MCF 10A (cell line): ENCODE measurements at places on chromosomes 1 and 21.

- H3K4me1 ChIP-seq = peaks cover 45% of the 10 kb centered on the region
- DNase-seq = no peak
- H3K27ac ChIP-seq = no peak overlapping the region
- H3K27me3 ChIP-seq = no peaks in the 10 kb centered on the region
Observed at GRCh38 chr21:43190544-43190943, 21.7 kb downstream of the CRYAA start.

- DNase-seq = peak; percentile 38
- H3K36me3 ChIP-seq = no peaks in the 10 kb centered on the region
- no peak overlapping the region for H3K4me3 ChIP-seq
- peaks cover 17% of the 10 kb centered on the region for H3K27me3 ChIP-seq
Observed at GRCh38 chr1:209692296-209692695, 12.3 kb upstream of the HSD11B1 start.

GRCh38 chr1:14625996-14626395 lies 27.5 kb downstream of the KAZN start:
- no peak for DNase-seq
- H3K36me3 ChIP-seq = no peaks in the 10 kb centered on the region
- H3K4me3 ChIP-seq = no peak overlapping the region

GRCh38 chr1:18939398-18940302 lies 16.8 kb downstream of the IFFO2 start:
- H3K4me3 ChIP-seq = no peak overlapping the region
- H3K36me3 ChIP-seq = peaks cover 4% of the 10 kb centered on the region
- peak; percentile 24 for DNase-seq
- peaks cover 24% of the 10 kb centered on the region for H3K4me1 ChIP-seq

- H3K27ac ChIP-seq = no peak overlapping the region
- H3K27me3 ChIP-seq = no peaks in the 10 kb centered on the region
- no peaks in the 10 kb centered on the region for H3K36me3 ChIP-seq
- no peak for DNase-seq
- H3K4me3 ChIP-seq = no peak overlapping the region
Observed at GRCh38 chr1:44602634-44603628, 71.3 kb downstream of the TMEM53 start.

GRCh38 chr1:78490861-78491450 lies at the start of gene PTGFR:
Gene PTGFR, plus strand, starts transcription at chr1:78490974. Its CDS starts 1,770 bp downstream, at chr1:78492744.
- H3K27me3 ChIP-seq = no peaks in the 10 kb centered on the region
- peak; percentile 70 for DNase-seq
- H3K27ac ChIP-seq = no peak within 1 kb of the TSS
- peak within 1 kb of the TSS; percentile 94 for H3K4me3 ChIP-seq
- H3K36me3 ChIP-seq = peaks cover 27% of the 10 kb centered on the region

- peaks cover 71% of the 10 kb centered on the region for H3K27me3 ChIP-seq
- H3K36me3 ChIP-seq = peaks cover 12% of the 10 kb centered on the region
- H3K27ac ChIP-seq = no peak overlapping the region
- H3K4me1 ChIP-seq = no peaks in the 10 kb centered on the region
Observed at GRCh38 chr1:184820218-184820750, 65.6 kb upstream of the EDEM3 start.

DNA sequence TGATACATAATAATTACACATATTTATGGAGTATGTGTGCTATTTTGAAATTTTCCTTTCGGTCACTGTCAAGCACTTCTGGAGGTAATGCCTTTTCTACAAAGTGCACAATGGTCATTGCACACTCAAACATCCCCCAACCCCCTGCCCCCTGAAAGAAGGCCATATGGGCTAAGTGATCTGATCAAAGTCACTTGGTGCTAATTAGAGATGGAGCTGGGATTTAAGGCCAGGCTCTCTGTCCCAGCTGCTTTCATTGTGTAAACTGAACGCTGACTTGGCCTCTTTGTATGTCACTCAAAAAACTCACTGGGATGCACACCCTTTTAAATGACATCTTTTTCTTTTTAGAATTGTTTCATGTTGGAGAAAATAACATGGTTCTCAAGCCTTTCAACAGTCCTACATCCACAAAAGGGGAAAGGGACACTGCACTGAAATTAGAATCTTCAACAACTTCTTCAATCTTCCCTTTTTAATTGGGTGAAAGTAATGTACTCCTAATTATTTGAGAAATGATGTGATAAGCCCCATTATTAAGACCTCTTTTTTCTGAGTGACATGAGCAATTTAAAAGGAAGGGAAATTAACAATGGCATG lies 149.2 kb downstream of the ST6GALNAC5 start:
- no peaks in the 10 kb centered on the region for H3K4me1 ChIP-seq
- no peak overlapping the region for H3K27ac ChIP-seq
- no peaks in the 10 kb centered on the region for H3K27me3 ChIP-seq
- no peak overlapping the region for H3K4me3 ChIP-seq
- H3K36me3 ChIP-seq = no peaks in the 10 kb centered on the region
- no peak for DNase-seq

DNA sequence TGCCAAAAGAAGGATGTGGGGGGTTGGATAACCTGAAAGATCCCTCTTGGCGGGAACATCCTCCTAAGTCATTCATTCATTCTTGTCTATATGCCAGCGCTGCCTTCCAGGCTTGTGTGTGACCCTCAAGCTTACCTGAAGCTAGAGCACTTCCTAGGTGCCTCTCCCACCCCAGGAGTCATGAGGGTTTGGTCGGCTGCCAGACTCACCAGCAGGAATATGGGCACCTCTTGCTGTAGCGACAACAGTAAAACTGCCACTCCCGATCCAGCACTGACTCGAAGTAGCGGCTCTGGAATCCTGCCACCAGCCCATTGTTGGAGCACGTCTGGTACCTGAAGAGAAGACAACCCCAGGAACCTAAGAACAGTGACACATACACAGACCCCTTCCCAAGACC lies 15.0 kb downstream of the DPT start:
- H3K4me3 ChIP-seq = no peak overlapping the region
- no peaks in the 10 kb centered on the region for H3K27me3 ChIP-seq
- peak; percentile 58 for DNase-seq
- H3K4me1 ChIP-seq = peaks cover 37% of the 10 kb centered on the region
- no peak overlapping the region for H3K27ac ChIP-seq
- no peaks in the 10 kb centered on the region for H3K36me3 ChIP-seq

DNA sequence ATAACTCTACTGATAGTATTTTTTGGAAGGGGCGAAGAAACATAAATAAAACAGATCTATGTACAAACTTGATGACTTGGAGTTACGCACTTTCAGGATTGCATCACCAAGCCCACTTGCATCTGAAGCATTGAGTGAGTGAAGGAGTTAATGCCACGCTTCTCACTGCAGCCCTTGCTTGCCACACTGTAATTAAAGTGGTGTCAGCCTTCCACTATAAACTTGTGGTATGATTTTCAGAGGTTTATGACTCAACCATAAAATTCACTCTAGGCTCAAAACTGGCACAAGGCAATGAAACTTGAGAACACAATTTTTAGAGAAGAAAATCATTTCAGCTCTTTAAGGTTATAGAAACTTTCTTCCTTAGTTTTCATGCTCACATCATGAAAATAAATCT lies 93.9 kb upstream of the PRMT6 start:
- no peaks in the 10 kb centered on the region for H3K4me1 ChIP-seq
- H3K4me3 ChIP-seq = no peak overlapping the region
- no peak overlapping the region for H3K27ac ChIP-seq

- no peak overlapping the region for H3K4me3 ChIP-seq
- peak overlapping the region; percentile 37 for H3K27ac ChIP-seq
- H3K36me3 ChIP-seq = peaks cover 6% of the 10 kb centered on the region
- no peaks in the 10 kb centered on the region for H3K27me3 ChIP-seq
- H3K4me1 ChIP-seq = peaks cover 28% of the 10 kb centered on the region
Observed at GRCh38 chr1:232593717-232594502, 36.0 kb downstream of the SIPA1L2 start.

GRCh38 chr1:117097443-117097842 lies 24.1 kb downstream of the TRIM45 start:
- DNase-seq = no peak
- H3K36me3 ChIP-seq = peaks cover 47% of the 10 kb centered on the region
- no peaks in the 10 kb centered on the region for H3K27me3 ChIP-seq
- H3K4me3 ChIP-seq = no peak overlapping the region
- H3K4me1 ChIP-seq = peaks cover 36% of the 10 kb centered on the region

DNA sequence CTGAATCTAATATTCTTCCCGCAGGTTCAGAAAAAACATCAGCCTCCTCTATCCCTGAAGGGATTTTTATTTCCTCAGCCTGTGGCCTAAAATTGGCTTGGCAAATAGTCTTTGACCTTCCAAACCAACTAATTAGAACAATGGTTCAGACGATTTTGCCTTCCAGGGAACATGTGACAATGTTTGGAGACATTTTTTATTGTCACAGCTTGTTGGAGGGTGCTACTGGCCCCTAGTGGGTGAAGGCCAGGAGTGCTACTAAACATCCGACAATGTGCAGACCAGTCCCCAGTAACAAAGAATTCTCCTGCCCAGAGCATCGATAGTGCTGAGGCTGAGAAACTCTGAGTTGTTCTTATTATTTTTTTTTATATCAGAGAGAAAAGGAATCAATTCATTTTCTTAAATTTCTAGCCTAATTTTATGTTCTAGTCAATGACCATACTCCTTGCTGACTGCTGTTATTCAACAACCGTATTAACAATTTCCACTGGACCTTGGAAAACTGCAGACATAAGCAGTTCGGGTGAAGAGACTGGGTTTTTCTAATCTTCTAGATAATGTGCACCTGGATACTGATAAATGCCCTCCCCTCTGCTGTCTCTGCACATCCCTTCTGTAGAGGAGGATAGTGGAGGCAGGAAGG lies 280.7 kb downstream of the LMX1A start:
- no peak overlapping the region for H3K27ac ChIP-seq
- DNase-seq = peak; percentile 46
- no peak overlapping the region for H3K4me3 ChIP-seq
- no peaks in the 10 kb centered on the region for H3K36me3 ChIP-seq
- H3K27me3 ChIP-seq = no peaks in the 10 kb centered on the region

DNA sequence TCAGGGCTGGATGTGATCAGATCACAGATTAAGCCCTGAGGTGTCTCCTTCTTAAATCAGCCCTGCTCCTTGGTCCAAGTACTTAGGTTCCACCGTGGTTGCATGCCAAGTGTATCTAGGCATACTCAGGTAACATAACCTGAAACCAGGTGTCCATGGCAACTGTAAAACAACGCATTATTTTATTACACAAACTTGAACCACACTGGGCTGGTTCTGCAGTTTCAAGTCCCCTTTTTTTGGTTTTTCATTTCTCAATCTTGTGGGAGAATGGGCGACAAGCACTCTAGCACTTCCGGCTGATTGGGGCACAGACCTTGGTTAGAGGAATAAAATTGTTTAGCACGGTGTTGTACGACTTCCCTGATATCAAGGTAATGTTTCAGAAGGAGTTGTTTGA lies 65.2 kb downstream of the GBP6 start:
- H3K27me3 ChIP-seq = no peaks in the 10 kb centered on the region
- no peak overlapping the region for H3K27ac ChIP-seq
- H3K4me1 ChIP-seq = no peaks in the 10 kb centered on the region
- DNase-seq = no peak

GRCh38 chr21:17451364-17451891 lies 61.4 kb upstream of the CXADR start:
- H3K4me3 ChIP-seq = peak overlapping the region; percentile 1
- no peak overlapping the region for H3K27ac ChIP-seq
- H3K4me1 ChIP-seq = peaks cover 13% of the 10 kb centered on the region
- no peaks in the 10 kb centered on the region for H3K27me3 ChIP-seq

- H3K36me3 ChIP-seq = no peaks in the 10 kb centered on the region
- no peak overlapping the region for H3K4me3 ChIP-seq
- no peak for DNase-seq
- peak overlapping the region; percentile 32 for H3K27ac ChIP-seq
- no peaks in the 10 kb centered on the region for H3K27me3 ChIP-seq
Observed at GRCh38 chr1:116496898-116497297, 73.9 kb downstream of the CD58 start.

- H3K4me3 ChIP-seq = no peak overlapping the region
- H3K27me3 ChIP-seq = no peaks in the 10 kb centered on the region
- DNase-seq = no peak
- no peaks in the 10 kb centered on the region for H3K4me1 ChIP-seq
- no peaks in the 10 kb centered on the region for H3K36me3 ChIP-seq
- H3K27ac ChIP-seq = no peak overlapping the region
Observed at GRCh38 chr1:239367196-239367810, 19.1 kb upstream of the CHRM3 start.

GRCh38 chr1:29730623-29731022 lies 494.3 kb downstream of the PTPRU start:
- DNase-seq = no peak
- H3K27ac ChIP-seq = no peak overlapping the region
- H3K36me3 ChIP-seq = no peaks in the 10 kb centered on the region
- no peaks in the 10 kb centered on the region for H3K4me1 ChIP-seq
- H3K27me3 ChIP-seq = peaks cover 9% of the 10 kb centered on the region
- no peak overlapping the region for H3K4me3 ChIP-seq

- peaks cover 13% of the 10 kb centered on the region for H3K4me1 ChIP-seq
- H3K36me3 ChIP-seq = no peaks in the 10 kb centered on the region
- H3K27me3 ChIP-seq = peaks cover 19% of the 10 kb centered on the region
- peak; percentile 81 for DNase-seq
Observed at GRCh38 chr1:160376525-160377131, 9.8 kb downstream of the NHLH1 start.

- no peaks in the 10 kb centered on the region for H3K27me3 ChIP-seq
- H3K27ac ChIP-seq = no peak overlapping the region
- no peaks in the 10 kb centered on the region for H3K4me1 ChIP-seq
- DNase-seq = no peak
Observed at GRCh38 chr1:199167460-199167859, 528.6 kb downstream of the PTPRC start.

DNA sequence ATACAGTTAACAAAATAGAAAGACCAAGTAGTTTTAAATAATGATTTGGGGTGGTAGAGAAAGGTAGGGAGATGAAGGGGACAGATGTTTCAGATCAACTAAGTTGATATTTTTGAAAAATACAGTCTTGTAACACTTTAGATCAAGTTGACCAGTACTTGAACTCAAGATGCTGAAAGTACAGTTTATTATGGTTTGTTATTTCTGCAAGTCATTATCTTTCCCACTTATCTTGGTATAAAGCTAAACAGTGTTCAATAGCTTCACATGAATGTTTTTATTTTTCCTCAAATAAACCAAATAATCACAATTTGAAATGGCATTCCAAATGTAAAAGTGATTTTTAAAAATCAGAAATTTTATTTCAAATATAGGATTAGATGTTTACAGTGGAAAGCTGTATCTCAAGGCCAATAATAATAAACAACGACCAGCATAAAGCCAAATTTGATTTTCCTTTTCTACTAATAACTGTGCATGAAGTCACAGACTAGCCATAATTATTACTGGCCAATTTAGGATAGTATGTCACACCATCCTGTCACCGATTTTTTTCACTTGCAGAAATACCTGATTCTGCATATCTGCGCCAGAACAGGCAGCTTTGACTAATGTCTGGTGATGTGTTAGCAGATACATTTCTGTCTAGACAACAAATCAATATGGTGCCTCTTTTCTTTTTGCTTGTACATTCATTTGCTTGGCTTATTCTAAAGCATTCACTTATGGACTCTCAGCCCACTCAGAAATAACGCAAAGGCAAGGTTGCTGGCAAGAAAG lies 320.2 kb downstream of the TM2D1 start:
- H3K4me1 ChIP-seq = no peaks in the 10 kb centered on the region
- peaks cover 33% of the 10 kb centered on the region for H3K36me3 ChIP-seq
- H3K4me3 ChIP-seq = no peak overlapping the region
- no peak for DNase-seq
- peak overlapping the region; percentile 31 for H3K27ac ChIP-seq
- no peaks in the 10 kb centered on the region for H3K27me3 ChIP-seq

GRCh38 chr1:167541003-167541402 lies 12.6 kb downstream of the CREG1 start:
- no peaks in the 10 kb centered on the region for H3K27me3 ChIP-seq

GRCh38 chr1:174676856-174677255 lies 229.1 kb downstream of the GPR52 start:
- H3K4me1 ChIP-seq = no peaks in the 10 kb centered on the region
- no peak overlapping the region for H3K27ac ChIP-seq
- H3K27me3 ChIP-seq = no peaks in the 10 kb centered on the region
- no peak for DNase-seq
